NCI-H1048 (cell line): ENCODE measurements at places on chromosomes 4 and X.

DNA sequence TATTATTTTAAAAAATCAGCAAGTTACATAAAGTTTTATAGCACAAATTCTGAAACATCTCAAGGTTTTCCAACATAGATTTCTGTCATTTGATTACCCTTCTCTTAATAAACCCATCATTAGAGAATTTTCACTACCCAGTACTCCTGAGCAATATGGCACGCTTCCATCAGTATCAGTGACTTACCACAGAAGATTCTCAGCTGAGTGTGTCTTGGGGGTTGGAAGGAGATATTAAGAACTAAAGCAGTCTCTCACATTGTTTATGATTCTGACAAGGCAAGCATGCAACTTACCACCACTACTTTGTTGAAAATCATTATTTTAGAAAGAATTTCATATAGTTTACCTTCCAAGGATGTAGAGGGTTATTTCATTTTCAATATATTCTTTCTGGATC lies 67.7 kb downstream of the INPP4B start:
- no peak for DNase-seq

DNA sequence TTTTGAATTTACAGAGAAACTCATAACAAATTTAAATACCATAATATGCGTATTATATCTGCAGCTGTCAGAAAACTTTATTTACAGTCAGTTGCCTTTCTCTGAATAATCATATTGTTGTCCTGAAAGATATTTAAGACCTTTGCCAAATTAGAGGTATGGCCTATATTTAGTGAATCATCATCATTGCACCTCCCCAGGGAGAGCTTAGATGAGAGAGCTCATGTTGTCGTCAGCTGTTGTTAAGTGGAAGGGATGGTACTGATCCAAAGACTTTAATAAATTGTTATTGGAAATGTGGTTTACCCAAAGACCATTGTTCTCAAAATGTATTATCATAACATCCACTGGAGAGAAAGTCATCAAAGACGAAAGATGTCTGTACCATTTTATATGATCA lies 128.6 kb downstream of the HTR2C start:
- DNase-seq = no peak

- DNase-seq = no peak
Observed at GRCh38 chrX:77802201-77802600, 16.2 kb upstream of the ATRX start.

- no peak for DNase-seq
Observed at GRCh38 chrX:13085526-13085925, 41.1 kb upstream of the FAM9C start.
